ENCODE measurements at places on chromosomes 7 and 10. TPM values are rescaled to one million over a fixed set of nuclear protein-coding genes. Genes with fewer than 3 reads are reported as not detected.

DNA sequence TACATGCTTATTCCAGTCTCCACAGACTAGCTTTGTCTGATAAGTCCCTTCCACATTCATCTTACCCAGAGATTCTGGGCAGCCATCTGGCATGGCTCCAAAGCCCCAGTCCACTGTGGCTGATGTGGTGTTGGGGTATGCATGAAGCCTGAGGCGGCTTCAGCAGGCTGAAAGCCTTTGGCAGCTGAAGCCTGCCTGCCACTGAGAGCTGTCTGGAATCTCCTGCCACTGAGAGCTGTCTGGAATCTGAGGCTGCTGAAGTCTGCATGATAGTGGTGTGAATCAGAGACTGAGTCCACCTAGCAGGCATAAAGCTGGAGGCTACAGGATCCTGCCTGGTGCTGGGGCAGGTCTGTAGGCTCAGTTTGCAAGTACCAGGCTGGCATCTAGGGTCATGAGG lies 87.1 kb downstream of the DYNC1I1 start:
- H3K4me1 ChIP-seq, result no peaks in the 10 kb centered on the region
- no peaks in the 10 kb centered on the region for H3K27me3 ChIP-seq
- H3K27ac ChIP-seq, result no peak overlapping the region
- H3K4me3 ChIP-seq, result no peak overlapping the region

GIMAP2 gene
- 19.5 TPM for total RNA-seq

CYP2C8 gene
- total RNA-seq, result 1.4 TPM

DNA sequence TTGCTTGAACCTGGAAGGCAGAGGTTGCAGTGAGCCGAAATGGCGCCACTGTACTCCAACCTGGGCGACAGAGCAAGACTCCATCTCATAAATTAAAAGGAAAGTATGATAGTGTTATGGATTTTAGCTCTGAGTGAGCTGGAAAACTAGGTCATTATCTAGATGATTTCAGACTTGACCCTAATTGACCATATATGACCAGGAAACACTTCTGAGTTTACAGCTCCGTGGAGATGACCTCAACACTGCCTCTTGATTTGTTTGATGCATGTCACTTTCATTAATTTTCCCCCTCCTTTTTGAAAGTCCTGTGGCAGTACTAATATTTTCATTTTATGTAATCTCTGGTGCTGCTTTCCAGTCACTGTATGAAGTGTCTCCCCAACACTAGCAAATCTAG lies 7.8 kb upstream of the SEC61A2 start:
- H3K4me1 ChIP-seq, result no peaks in the 10 kb centered on the region
- no peak overlapping the region for H3K4me3 ChIP-seq
- no peak for DNase-seq
- no peaks in the 10 kb centered on the region for H3K27me3 ChIP-seq
- H3K27ac ChIP-seq, result no peak overlapping the region
- peaks cover 19% of the 10 kb centered on the region for H3K36me3 ChIP-seq

SRRM3 gene
- 1.0 TPM for total RNA-seq

ADAM12 gene
- 3.3 TPM for total RNA-seq

- no peak for DNase-seq
- H3K36me3 ChIP-seq, result no peaks in the 10 kb centered on the region
- no peaks in the 10 kb centered on the region for H3K27me3 ChIP-seq
- H3K27ac ChIP-seq, result peak overlapping the region; percentile 33
Measured at GRCh38 chr7:99111591-99111990, 32.3 kb downstream of the SMURF1 start.

DNA sequence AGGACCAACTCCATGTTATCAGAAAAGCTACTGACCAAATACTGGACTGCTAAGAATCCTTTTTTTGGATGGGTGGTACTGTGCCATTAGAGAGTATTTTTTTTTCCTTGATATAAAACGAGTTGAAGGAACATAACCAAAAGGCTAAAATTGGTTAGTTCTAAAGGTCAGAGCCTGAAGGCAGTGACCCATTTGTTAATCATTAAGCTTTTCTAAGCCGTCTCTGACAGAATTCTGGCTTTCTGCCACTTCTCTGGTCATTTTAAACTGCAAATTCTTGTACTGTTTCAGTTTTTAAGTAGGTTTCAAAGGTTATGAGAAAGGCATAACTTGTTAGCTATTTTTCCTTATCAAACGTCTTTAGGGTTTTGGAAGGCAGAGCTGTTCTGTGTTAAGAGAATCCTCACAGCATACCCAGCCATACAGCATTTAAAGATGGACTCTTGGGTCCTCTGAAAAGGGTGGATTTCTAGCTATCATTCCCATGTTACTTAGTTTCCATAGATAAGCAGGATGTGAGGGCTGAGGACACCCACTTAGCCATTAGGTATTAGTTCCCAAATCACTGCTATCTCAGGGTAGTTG lies 196.8 kb downstream of the RNLS start:
- no peaks in the 10 kb centered on the region for H3K27me3 ChIP-seq
- no peak for DNase-seq
- peak overlapping the region; percentile 2 for H3K4me3 ChIP-seq
- H3K36me3 ChIP-seq, result no peaks in the 10 kb centered on the region
- peak overlapping the region; percentile 93 for H3K27ac ChIP-seq

- no peaks in the 10 kb centered on the region for H3K4me1 ChIP-seq
- H3K27ac ChIP-seq, result no peak overlapping the region
- no peak for DNase-seq
- H3K4me3 ChIP-seq, result no peak overlapping the region
- no peaks in the 10 kb centered on the region for H3K36me3 ChIP-seq
- H3K27me3 ChIP-seq, result no peaks in the 10 kb centered on the region
Measured at GRCh38 chr10:24408365-24408764, 199.4 kb downstream of the KIAA1217 start.

INMT gene
- total RNA-seq, result 44.8 TPM

PI4K2A gene
- total RNA-seq, result 14.2 TPM

DNA sequence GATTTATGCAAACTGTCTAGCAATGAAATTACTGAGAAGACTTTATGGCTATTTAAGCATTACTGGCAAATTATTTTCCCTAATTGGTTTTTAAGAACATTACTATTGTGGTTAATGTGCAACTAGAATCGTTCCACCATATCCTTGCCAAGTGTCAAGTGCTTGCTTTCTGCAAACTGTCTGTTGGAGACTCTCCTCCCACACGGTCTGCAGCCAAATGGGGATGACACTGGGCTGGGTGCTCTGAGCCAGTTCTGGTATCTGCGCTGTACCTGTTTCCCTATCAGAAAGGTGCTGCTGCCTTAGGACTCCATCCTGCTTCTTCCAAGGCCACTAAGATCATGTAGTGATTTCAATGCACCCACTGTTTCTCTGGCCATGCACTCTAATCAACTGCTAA lies 110.4 kb downstream of the RAMP3 start:
- DNase-seq, result peak; percentile 3
- no peaks in the 10 kb centered on the region for H3K36me3 ChIP-seq
- no peak overlapping the region for H3K27ac ChIP-seq
- no peaks in the 10 kb centered on the region for H3K4me1 ChIP-seq

DNA sequence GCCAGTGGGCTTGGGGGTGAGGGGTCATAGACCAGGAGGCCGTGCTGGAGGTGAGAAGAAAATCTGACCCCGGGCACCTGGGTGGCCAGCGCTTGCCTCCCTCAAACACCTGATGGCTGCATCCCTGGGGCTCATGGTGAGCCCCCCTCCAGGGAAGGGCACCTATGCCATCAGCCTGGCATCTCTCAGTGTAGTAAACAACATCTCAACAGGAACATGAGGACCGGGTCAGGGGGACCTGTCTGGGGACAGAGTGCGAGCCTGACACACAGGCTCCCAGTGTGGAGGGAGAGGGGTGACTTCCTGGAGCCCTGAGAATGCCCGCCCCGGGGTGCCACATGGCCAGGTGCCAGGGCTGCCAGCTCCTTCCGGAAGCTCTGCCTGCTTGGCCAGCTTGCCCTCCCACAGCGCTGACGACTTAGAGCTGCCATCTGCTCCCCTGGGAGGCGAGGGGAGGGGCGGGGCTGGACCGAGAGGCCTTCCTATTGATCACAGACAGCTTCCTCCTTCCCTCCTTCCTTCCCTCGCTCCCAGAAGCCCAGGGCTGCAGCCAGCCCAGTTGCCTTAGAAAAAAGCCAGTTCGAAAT lies 12.3 kb downstream of the STX1A start:
- no peak overlapping the region for H3K27ac ChIP-seq
- no peaks in the 10 kb centered on the region for H3K27me3 ChIP-seq
- H3K36me3 ChIP-seq, result no peaks in the 10 kb centered on the region
- H3K4me3 ChIP-seq, result no peak overlapping the region
- DNase-seq, result peak; percentile 90

AZGP1 gene
- 10.0 TPM for total RNA-seq

SPDYE18 gene
- total RNA-seq, result 1.8 TPM

All from kidney (tissue), 22 donors.